ENCODE measurements at places on chromosomes 12 and 14. TPM values are rescaled to one million over a fixed set of nuclear protein-coding genes. Genes with fewer than 3 reads are reported as not detected.
A peak's percentile ranks its signal among the peaks of the same experiment; 100 is the strongest.

DNA sequence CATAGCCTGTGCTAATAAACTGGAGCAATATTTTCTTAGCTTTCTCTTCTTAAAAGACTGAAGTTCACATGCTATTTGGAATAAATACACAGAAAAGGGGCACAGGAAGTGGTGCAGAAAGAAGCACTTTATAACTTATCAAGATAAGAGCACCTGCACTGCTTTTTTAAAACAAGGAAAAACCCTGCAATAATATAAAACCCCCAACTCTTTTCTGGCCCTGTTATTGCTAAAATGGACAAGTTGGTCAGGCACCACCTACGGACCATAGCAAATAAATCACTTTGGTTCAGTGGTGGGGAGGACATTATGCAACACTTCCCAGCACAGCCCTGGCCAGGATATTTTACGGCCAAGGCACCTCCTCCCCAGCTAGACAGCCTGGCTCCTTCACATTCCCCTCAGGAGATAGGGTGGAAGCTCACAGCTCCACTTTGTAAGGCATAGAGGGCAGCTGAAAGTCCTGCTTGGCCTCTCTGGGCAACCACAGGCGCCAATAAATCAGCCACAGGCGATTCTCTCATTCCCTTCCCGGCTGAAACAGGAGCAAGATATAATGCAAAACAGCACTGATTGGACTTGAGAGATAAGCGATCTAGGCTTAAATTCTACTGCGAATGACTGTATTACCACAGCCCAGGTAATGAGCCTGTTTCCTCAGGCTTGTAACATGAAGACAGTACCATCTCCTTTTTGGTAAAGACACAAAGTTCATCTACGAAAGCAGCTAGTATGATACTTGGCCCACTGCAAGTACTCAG lies 2.0 kb downstream of the ZBTB25 start:
- no peak for DNase-seq

G2E3 gene
- 18.9 TPM for polyA plus RNA-seq

DNA sequence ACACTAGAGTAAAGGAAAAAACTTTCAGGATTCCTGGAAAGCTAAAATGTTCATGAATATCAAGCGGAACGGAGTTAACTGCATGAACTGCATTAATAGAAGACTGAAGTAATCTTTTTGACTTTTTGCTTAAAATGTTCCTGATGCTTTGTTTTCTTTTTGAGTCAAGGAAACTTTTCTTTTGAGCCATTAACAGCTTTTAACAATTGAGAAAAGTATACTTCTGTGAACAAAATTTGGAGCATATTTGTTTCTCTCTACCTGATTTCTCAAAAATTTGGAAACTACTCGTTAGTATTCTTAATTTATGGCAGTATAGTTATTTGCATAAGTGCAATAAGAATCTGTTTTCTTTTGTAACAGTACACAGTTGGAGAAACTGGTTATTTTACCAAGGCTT lies 78.5 kb downstream of the CALM1 start:
- DNase-seq, result no peak

- DNase-seq, result no peak
Measured at GRCh38 chr12:12488823-12489550, 73.7 kb downstream of the DUSP16 start.

DNA sequence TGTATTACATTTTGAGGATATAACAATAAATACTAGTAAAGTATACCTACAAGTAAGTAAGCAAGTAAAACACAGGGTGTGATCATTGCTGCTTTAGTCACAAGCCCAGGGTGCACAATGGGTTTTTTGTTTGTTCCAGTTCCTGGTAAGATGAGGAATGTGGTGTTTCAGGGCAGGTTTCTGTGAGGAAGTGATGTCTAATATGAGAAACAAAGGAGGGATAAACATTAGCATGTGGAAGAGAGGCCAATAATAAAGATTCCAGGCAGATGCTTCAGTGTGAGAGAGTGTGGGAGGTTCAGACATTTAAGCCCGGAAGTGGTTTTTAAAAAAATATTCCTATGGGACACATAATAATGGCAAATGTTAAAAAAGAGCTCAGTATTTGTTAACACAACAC lies 808.1 kb upstream of the USP15 start:
- DNase-seq, result no peak

DNA sequence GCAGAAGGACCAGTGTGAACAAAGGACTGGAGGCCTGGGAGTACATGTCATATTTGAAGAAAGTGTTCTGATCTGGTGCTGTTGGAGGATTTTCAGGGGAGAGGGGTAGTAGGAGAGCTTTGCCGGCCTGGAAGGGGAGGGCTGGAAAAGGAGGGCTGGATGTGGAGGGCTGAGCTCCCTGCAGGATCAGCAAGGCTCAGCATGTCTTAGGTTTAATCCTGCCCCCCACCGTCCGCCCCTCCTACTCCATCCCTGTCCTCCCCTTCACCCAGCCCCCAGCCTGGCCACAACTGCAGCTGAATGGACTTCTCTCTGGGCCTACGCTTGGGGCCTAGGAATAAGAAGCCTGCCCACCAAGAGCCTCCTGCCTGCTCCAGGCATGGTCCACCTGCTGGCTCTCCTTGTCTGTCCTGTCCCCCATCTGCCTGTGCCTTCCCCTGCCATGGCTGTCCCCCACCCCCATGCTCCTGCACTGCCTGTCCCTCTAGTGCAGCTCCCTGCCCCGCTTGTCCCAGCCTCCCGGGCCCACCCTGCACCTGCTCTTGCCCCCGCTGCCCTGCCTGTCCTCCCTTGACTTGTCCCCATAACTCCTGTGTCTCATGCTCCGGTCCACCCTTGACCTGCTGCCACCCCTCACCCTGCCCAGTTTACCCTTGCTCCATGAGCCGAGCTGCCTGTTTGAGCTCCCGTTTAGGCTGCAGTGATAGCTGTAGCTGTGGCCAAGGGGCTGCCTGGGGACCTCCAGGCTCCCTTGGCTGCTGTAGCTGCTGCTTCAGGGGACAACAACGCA lies 9.8 kb upstream of the RARG start:
- no peak for DNase-seq

DNA sequence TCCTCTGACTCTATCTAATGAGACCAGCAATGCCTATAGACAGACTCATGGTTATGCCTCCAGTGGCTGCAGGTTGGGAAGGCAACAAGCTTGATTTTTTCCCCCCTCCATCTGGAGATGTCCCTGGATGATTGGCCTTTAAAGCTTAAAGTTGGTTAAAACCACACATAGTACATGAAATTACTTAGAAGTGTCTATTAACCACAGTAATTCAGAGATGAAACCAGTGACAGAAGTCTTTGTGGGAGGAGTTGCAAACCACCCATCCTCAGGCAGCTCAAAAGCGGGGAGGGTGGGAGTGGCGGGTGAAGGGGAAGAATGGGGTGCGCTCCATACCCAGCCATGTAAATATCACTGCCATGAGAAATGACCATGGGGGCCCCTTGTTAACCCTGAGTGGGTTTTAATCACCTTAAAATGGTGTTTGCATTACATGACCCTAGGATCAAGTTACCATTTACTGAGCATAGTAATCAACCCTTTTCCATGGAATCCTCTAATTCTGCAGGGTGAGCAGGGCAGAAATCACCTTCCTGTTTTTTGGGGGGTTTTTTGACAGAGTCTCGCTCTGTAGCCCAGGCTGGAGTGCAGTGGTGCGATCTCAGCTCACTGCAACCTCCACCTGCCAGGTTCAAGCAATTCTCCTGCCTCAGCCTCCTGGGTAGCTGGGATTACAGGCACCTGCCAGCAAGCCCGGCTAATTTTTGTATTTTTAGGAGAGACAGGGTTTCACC lies 133.5 kb downstream of the FOXN3 start:
- DNase-seq, result no peak

ADGRD1 gene
- not detected for polyA plus RNA-seq

DNA sequence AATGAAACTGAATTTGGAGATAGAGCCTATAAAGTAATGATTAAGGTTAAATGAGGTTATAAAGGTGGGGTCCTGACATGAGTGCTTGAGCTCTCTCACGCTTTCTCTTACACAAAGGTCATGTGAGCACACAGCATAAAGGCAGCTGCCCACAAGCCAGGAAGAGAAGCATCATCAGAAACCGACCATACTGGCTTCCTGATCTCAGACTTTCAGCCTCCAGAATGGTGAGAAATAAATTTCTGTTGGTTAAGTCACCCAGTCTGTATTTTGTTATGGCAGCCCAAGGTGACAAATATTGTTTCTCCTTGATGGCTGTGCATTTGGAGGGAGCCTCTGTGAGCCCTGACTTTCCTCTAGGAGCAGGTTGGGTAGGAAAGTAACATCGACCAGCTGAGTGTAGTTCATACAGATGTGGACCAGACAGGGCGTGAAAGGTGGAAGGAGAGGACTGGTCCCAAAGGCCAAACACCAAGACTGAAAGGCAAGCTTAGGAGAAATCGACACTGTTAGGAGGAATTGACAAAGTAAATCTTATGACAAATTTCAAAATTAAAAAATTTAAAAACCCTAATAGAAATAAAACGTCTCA lies 97.6 kb upstream of the SLC38A2 start:
- DNase-seq, result no peak

DNA sequence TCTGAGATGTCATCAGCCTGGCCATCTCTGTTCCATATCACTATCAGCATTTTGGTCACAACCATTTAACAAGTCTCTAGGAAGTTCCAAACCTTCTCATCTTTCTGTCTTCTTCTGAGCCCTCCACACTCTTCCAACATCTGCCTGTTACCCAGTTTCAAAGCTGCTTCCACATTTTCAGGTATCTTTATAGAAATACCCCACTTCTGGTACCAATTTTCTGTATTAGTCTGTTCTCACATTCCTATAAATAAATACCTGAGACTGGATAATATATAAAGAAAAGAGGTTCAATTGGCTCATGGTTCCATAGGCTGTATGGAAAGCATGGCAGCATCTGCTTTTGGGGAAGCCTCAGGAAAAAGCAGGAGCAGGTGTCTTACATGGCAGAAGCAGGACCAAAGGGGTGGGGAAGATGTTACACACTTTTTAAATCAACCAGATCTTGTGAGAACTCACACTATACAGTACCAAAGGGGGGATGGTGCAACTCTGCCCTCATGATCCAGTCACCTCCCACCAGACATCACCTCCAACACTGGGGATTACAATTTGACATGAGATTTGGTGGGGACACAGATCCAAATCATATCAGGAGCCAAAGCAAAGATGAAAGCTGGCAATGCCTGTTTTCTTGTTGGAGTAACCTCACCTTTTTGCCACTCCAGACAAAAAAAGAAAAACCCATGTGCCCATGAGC lies 37.4 kb downstream of the CREBL2 start:
- no peak for DNase-seq

IFNG-AS1 gene
- polyA plus RNA-seq, result 0.17 TPM

GRCh38 chr12:95415451-95415850 lies 58.5 kb upstream of the METAP2 start:
- no peak for DNase-seq

DNA sequence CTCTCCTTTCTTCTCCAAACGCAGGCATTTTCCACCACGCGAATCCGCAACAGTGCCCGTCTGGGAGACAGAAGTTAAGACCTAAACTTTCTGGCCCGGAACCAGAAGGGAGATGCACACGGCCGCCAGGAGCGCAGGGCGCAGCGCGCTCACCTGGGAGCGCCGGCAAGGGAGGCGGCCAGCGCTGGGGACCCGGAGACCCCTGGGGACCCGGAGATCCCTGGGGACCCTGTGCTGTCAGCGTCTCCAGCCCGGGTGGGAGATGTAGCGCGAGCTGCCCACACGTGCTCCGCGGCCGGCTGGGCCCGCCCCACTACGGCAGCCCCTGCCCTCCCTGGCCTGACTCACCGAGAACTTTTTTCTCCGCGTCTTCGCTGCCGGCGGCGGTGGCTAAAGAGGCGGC lies 620 bp downstream of the YBX3 start:
- DNase-seq, result peak; percentile 31

DNA sequence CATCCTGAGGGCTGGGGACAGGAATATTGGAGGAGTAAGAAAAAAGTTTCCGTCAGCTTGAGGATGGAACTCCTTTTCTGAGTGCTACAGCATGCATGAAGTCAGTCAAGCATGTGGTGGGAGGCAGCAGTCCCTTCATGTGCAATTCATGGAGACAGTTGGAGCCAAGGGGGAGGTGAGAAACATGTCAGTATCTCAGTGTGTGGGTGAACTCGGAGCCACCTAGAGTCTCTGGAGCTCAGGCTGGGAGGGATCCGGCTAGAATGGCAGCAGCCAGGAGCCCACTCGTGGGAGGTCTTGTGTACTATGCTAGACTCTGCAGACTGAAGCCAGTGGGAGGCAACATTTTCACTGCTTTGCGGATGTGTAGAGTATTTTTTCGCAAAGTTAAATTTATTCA lies 60.3 kb downstream of the AVPR1A start:
- no peak for DNase-seq

BATF gene
- 24.7 TPM for polyA plus RNA-seq

CLEC9A gene
- polyA plus RNA-seq, result not detected

DNA sequence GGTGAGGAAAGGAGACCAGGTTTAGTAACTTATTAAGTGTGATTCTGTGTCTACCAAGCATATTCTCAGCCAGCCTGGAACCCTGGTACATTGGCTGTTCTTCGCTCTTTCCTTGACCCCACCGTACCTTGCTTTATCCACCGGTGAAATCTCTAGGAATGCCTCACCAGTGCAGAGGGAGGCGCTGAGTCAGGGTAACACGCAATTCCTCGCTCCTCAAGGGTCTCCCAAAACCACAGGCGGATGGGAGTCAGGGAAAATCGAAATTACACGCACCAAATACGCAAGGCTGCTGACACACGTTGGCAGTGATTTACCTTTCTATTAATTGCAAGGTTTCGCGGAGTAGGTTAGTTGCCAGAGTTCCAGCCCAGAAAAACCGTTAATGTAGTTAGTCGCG lies 845 bp downstream of the L3HYPDH start:
- no peak for DNase-seq

TROAP gene
- polyA plus RNA-seq, result not detected

RHEBL1 gene
- 1.8 TPM for polyA plus RNA-seq

DNA sequence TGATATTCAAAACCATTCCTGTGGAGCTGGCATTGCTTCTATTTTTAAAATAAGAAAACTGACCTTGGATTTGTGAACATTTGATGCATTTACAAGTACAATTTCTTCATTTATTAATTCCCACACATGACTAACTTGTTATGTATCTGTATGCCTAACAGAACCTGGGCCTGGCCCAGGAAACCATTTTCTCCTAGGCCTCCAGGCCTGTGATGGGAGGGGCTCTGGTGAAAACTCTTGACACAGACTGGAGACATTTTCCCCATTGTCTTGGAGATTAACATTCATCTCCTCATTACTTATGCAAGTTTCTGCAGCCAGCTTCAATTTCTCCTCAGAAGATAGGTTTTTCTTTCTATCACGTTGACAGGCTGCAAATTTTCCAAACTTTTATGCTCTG lies 42.0 kb downstream of the GLIPR1L2 start:
- no peak for DNase-seq

FGF23 gene
- polyA plus RNA-seq, result not detected

RNASE7 gene
- not detected for polyA plus RNA-seq

OR4Q3 gene
- polyA plus RNA-seq, result not detected

All from naive thymus-derived CD4-positive, alpha-beta T cell (primary cell).